Liver (tissue), 10 donors: ENCODE measurements at places on chromosomes 3 and 15. TPM values are rescaled to one million over a fixed set of nuclear protein-coding genes. Genes with fewer than 3 reads are reported as not detected.

The GNAI2 gene
- 59.5 TPM for polyA plus RNA-seq

The ASB14 gene
- not detected for polyA plus RNA-seq

The C2CD4A gene
- 0.02 TPM for polyA plus RNA-seq

The SAMD7 gene
- not detected for polyA plus RNA-seq

The CX3CR1 gene
- 0.44 TPM for polyA plus RNA-seq

The RBPMS2 gene
- polyA plus RNA-seq: 7.9 TPM

The SYNPR gene
- not detected for polyA plus RNA-seq

The DAG1 gene
- 54.4 TPM for polyA plus RNA-seq

The XCR1 gene
- 0.08 TPM for polyA plus RNA-seq

The PRICKLE2 gene
- polyA plus RNA-seq: 0.97 TPM

The WDR53 gene
- 4.5 TPM for polyA plus RNA-seq
